ENCODE measurements at places on chromosomes 3 and 15. TPM values are rescaled to one million over a fixed set of nuclear protein-coding genes. Genes with fewer than 3 reads are reported as not detected.

GRCh38 chr15:92882697-92883162 lies 17.4 kb upstream of the CHD2 start:
- no peak for DNase-seq

DNA sequence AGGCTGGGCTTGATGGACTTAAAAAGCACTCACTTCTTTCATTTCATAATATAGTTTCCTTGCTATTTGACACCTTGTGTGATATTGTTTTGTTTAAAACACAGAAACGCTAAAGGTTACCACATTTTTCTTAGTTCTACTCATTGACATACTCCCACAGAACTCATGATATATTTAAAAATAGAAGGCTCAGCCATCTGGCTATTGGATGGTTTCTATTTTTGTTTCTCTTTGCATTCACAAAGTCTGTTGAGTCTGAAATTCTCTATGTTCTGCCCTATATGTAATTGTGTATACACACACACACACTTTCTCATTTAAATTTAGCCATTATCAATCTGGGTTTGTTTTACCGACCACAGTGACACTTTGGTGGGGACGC lies 128.2 kb downstream of the SOX2 start:
- DNase-seq = no peak

DNA sequence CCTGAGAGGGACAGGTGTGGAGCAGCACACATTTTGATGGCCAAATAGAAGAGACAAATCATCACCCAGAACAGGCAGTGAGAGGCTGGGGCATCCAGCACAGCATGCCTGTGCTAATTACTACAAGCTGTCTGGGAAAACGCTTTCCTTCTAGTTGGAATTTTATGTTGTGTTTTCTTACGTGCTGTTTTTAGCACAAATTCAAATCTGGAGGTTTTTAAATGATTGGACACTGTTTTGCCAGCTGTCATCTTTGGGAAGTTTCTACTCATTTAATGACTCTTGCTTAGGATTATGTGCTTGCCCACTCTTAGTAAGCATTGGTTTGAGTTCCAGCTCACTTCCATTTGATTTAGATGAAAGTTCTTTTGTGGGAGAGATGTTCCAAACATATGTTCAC lies 43.5 kb downstream of the EAF1 start:
- no peak for DNase-seq

DNA sequence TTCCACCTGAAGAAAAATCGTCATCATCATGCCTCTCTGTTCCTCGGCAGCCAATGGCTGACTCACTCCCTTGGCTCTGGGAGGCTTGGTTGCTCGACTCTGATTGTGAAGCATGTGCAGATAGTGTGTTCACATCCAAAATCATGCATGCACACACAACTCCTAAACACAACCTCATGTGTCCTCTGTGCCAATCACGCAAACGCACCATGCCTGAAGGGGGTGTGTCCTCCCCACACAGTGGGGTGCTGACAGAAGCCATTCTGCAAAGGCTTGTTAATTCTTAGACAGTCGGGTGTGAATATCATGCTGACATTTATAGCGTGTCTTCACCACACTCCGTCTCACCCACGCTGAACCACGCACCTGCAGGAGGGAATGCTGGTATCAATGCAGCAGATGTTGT lies 11.4 kb upstream of the CCDC174 start:
- no peak for DNase-seq

DNA sequence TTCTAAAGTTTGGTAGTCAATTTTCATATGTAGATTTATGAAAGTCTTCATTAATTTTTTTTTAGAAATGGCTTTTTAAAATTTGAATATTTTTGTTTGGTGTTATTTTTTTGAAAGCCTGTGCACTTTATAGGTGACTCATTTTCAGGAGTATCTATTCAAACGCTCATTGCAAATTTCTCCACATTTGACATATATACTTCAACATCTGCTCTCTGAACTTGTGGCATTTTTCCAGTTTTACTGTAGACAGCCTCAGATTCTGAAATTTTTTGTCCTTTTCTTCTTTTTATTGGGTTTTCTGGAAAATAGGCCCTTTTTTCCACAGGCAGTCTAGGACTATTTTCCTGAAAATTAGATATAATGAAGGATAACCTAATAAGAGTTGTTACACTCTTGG lies 396.6 kb downstream of the RBMS3 start:
- no peak for DNase-seq

- no peak for DNase-seq
These were observed 228.2 kb upstream of the TRIM42 start for GRCh38 chr3:140449413-140450256.

- no peak for DNase-seq
These were observed 10.8 kb downstream of the SELENOT start for GRCh38 chr3:150613709-150614480.

DNA sequence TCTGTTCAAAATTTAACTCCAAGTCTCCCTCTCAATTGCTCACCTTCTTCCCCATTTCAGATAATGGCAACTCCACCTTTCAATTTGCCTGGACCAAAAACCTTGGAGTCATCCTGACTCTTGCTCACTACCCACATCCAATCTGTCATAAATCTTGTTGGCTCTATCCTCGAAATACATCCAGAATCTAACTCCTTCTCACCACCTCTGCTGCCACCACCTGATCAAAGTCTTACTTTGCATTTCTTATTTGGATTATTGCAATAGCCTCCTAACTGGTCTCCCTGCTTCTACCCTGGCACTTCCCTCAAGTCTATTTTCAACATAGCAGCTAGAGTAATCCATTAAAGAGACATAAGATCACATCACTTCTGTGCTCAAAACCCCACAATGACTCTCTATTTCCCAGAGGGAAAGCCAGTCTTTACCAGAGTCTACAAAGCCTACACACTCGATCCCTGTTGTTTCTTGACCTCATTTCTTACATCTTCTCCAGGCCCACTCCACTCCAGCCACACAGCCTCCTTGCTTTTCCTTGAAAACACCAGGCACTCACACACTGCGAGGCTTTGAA lies 86.6 kb downstream of the GPR156 start:
- no peak for DNase-seq

GRCh38 chr15:37586011-37586583 lies 348.3 kb upstream of the TMCO5A start:
- DNase-seq = no peak

- no peak for DNase-seq
These were observed 31.4 kb upstream of the TIPARP start for GRCh38 chr3:156642750-156643728.

DNA sequence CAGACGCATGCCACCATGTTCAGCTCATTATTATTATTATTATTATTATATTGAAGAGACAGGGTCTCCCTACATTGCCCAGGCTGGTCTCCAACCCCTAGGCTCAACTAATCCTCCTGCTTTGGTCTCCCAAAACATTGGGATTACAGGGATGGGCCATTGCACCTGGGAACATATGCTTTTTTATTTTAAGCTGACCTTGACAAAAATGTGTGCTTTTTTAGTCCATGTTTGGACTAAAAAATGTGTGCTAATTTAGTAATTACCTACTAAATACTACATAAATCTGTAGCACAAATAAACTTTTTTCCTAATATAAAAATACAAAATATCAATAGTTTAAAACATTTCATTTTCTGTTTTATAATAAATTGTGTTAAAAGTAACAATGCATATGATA lies 693.2 kb downstream of the ROBO1 start:
- DNase-seq = no peak

DNA sequence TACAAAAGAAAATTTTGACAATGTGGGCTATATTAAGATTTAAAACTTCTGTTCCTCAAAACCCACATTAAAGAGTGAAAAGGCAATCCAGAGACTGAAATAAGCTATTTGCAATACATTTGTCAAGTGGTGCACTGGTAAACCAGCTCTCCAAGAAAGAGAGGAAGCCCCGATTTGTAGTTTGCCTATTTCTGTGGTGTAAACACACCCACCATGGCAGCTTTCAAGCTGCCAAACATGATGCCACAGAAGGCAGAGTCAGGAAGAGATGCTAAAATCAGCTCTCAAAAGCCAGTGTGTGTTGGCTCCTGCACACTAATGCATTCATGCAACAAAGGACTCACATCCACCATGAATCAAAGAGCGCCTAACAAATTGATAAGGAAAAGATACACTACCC lies 17.5 kb downstream of the RFTN1 start:
- no peak for DNase-seq

DNA sequence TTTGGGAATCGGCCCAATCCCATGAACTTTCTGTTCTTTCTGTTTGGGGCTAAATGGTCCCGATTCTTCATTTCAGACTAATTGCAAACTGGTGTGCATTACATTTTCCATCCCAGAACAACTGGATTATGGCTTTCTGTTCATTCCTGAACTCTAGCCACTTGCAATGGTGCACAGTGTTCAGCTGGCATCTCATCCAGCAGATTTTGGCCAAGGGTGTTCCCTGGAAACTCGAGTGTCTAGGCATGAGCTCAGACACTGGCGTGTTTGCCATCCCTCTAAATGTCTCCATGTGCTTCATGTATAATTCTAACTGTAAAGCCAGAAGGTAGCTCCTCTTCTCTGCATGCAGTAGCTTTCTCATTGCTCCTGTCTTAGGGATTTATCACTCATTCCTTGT lies 97.1 kb upstream of the MYZAP start:
- no peak for DNase-seq

GRCh38 chr15:62603742-62604141 lies 438.7 kb upstream of the C2CD4B start:
- no peak for DNase-seq

DNA sequence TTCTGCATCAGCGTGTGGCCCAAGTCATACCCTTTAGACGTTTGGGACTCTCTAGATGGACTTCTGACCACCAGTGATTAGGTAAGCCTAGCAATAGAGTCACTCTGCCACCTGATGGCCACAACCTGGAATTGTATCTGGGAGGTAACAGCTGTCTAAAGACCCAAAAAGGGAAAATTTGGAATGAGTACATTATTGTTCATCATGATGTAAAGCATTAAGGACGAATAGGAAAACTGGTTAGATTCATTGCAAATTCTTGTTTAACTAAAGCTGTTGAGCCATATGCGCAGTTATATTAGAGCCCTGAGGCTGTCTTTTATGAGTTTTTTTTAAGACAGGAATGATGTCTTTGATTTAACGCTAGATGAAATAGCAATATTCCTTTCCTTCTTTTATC lies 63.6 kb downstream of the FAM81A start:
- no peak for DNase-seq

- DNase-seq = no peak
These were observed 104.9 kb downstream of the SOX14 start for GRCh38 chr3:137869022-137869421.

GRCh38 chr3:76369170-76369569 lies 583.8 kb upstream of the ZNF717 start:
- no peak for DNase-seq

DNA sequence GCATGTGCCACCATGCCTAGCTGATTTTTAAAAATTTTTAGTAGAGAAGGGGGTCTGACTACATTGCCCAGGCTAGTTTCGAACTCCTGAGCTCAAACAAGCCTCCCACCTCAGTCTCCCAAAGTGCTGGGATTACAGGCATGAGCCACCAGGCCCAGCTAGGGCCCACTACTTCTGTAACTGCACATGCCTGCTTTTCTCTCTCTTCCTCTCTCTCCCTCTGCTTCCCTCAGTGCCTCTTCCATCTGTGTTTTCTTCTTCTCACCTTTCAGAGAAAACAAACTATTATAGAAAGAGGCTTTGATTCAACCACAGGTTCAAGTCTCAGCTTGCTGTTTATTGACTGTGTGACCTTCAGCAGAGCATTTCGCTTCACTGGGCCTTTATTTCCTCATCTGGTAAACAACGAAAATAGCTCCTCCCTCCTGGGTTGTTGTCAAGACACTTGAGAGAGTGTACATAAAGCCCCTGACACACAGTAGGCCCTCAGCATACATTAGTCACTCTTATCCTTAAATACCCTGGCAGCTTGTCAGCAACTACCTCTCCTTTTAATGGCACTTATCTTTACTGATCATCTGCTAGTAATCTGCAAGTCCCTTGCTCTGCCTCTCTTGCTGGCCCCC lies 10.2 kb downstream of the TADA3 start:
- no peak for DNase-seq

- DNase-seq = peak; percentile 45
These were observed 77.2 kb downstream of the TBC1D2B start for GRCh38 chr15:78000091-78000926.

- no peak for DNase-seq
These were observed 44.9 kb downstream of the SPATA16 start for GRCh38 chr3:173096140-173096539.

GRCh38 chr3:15297608-15298350 lies 34.6 kb downstream of the SH3BP5 start:
- no peak for DNase-seq

DNA sequence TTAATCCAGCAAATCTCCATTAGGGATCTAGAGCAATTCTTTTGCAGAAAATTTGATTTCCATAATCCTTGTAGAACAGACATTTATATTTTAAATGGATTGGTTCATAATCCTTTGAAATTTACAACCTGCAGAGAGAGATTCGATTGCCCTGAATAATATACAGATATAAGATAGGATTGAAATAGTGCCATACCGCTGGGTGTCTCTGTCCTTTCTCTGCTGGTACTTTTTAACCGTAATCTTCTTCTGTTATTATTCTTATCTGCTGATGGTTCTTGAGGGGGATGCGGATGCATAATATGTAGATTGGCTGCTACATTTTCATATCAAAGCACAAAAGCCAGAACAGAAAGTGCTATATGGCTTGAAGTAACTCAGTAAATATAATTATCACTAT lies 182.2 kb downstream of the CFAP20DC start:
- DNase-seq = no peak

GRCh38 chr3:67324554-67324953 lies 326.4 kb downstream of the KBTBD8 start:
- DNase-seq = no peak

The ALS2CL gene
- total RNA-seq = 30.9 TPM

The SLC2A2 gene
- not detected for total RNA-seq

The PCOLCE2 gene
- total RNA-seq = 3.4 TPM

The LRRN1 gene
- 26.8 TPM for total RNA-seq

The EXD1 gene
- total RNA-seq = not detected

The LTK gene
- total RNA-seq = 7.9 TPM

The MB21D2 gene
- 18.9 TPM for total RNA-seq

The MKRN2OS gene
- total RNA-seq = 1.3 TPM

The PPP1R14D gene
- not detected for total RNA-seq

The GHRL gene
- not detected for total RNA-seq

The HRG gene
- total RNA-seq = 0.13 TPM

The ANO10 gene
- total RNA-seq = 57.3 TPM

The HYAL3 gene
- total RNA-seq = 7.6 TPM

The ANKRD28 gene
- 28.4 TPM for total RNA-seq

Data from kidney epithelial cell (primary cell).